AG08396 (cell line): ENCODE measurements at places on chromosomes 1 and 21.

DNA sequence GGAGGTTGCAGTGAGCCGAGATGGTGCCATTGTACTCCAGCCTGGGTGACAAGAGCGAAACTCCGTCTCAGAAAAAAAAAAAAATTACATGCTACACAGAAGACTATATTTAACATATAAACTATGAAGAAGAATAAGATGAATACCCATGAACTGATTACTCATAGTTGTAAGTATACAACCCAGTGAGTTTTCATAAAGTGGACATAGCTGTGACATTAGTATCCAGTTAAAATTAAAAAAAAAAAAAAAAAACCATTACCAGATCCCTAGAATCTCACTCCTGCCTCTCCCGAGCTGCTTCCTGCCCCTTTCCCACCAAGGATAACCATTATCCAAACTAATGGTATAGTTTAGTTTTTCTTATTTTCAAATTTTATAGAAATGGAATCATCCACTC lies 37.4 kb downstream of the UBE4B start:
- no peak for DNase-seq

DNA sequence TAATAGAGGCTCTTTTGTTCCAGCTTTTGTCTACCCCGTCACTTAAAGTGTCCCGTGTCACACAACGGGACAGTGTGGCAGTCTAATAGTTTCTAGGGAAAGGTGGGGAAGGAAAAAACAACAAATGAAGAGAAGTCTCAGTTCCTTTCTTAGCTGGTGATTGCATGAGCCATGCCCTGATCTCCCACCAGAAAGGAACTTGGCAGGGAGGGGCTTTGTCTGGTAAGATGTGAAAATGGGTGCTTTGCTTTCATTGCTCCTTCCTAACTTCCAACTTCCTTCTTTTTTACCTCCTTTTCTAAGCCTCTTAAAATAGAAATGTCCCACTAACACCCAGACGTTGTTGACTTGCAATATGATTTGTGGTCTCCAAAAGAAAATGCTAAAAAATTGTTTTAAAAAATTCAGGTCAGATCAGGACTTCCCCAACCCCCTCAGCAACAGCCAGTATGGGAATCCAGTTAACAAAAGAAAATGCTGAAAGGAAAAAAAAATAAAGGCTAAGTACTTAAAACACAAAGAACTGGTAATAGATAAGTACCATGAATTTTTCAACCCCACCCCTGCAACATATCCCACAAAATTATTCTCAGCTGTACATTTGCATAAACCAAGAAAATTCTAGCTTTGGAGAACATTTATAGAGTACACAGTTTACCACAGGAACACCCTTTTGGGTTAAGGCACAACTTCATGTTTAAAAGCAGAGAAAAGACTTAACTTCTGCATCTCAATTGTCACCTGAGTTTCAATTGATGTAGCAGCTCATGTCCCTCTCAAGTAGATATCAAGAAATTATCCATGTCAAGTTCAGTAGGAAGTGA lies 106.2 kb downstream of the NIBAN1 start:
- DNase-seq = no peak

- peak; percentile 67 for DNase-seq
Measured at GRCh38 chr1:8423269-8423691, 105.4 kb downstream of the SLC45A1 start.

DNA sequence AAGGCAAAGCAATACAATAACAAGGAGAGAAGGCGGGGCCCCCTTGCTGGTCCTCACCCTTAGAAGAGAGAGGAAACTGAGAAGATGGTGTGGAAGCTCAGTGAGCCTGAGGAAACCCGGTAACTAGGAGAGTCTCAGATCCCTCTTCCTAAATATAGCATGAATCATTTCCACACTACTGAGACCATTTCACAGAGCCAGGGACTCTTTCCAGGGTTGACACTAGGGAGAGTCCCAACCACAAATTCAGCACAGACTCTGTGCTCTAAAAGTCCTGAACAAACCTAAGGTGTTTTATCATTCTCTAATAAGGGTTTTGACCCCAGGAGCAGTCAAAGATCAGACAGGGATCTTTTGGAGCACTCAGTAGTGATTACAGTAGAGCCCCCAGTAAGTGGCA lies 647.7 kb downstream of the KCNT2 start:
- DNase-seq = no peak

DNA sequence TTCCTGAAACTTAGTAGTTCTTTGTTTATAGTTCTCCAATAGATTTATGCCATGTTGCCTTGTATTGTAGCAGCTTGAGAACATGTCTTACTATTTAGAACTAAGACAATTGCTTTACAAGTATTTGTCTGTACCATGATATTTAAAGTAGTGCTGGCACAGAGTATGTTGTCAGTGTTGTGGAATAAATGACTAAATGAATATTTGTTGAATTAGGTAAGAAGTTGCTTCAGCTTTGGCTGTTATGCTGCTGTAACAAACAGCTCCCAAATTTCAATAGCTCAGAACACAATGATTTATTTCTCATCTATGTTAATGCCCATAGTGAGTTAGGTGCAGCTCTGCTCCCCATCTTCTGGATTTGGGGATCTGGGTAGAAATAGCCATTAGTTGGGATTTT lies 90.2 kb upstream of the VCAM1 start:
- DNase-seq = no peak

DNA sequence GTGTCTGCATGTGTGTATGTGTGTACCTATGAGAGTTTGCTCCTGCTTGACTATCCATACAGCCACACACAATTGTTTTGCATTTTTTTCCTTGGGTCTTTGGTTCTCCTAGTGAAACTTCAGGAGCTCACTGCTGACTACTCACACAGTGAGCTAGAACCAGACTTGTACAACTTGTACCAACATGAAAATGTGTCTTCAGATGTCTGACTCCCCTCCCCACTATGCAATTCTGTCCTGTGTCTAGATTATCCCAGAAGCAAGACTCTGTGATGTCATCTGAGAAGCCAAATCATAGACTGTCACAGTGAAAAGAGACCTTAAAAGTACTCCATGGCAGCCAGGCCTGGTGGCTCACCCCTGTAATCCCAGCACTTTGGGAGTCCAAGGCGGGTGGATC lies 49.7 kb downstream of the ELAVL4 start:
- no peak for DNase-seq

DNA sequence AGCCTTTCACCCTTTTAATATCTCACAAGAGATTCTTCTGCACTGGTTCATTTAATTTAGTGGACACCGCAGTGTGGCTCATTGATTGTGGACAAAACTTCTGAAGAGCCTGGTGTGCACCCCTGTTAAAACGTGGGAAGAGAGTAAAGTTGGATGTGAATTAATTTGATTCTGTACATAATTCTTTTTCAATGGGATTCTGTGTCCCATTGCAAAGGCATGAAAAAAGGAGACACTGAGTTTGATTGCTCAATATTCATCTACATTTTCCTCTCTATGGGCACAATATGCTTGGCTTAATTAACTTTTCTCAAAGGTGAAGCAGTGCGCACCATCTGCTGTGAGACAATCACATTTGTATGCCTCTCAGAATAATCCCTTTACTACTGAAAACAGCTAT lies 95.1 kb downstream of the BARHL2 start:
- DNase-seq = no peak

- DNase-seq = peak; percentile 53
Measured at GRCh38 chr1:24929398-24930259, 447 bp downstream of the RUNX3 start.

DNA sequence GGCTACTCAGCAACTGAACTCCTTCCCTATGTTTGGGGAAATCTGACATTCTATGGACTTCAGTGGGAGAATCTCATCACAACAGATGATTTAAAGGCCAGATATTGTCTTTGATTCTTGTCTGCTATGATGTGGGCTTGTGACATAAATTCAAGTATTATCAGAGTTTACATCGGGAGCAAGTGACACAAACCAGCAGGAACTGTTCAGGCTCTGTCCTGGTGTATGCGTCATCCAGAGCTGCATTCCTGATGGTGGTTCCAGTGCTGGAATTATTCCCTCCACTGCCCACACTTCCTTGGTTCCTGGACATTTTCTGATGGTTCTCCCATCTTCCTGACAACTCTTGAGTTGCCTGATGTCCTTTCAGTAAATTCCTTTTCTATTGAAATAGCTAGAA lies 10.8 kb upstream of the LSM10 start:
- DNase-seq = peak; percentile 43

DNA sequence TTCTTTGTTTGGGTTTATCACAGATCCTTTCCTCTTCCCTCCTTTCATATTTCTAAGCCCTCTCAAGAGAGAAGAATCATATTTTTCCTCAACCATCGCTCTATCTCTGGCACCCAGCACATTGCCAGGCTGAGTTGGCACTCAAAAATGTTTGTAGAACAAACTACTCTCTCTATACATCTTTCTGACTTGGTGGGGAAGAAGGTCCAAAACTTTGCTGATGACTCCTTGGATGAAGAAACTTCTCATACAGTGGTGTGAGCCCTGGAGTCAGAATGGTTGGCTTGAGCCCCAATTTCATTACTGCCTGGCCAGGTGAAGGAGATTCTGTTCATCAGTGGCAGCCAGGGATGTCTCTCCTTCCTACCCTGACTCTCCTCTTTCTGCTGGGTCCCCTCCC lies 11.9 kb downstream of the ALX3 start:
- DNase-seq = no peak

- no peak for DNase-seq
Measured at GRCh38 chr21:22657781-22658180, 1659.6 kb downstream of the NCAM2 start.

GRCh38 chr1:110638556-110638955 lies 32.4 kb upstream of the KCNA2 start:
- DNase-seq = no peak

GRCh38 chr1:156083800-156084790 lies 1.8 kb upstream of the MEX3A start:
- no peak for DNase-seq

DNA sequence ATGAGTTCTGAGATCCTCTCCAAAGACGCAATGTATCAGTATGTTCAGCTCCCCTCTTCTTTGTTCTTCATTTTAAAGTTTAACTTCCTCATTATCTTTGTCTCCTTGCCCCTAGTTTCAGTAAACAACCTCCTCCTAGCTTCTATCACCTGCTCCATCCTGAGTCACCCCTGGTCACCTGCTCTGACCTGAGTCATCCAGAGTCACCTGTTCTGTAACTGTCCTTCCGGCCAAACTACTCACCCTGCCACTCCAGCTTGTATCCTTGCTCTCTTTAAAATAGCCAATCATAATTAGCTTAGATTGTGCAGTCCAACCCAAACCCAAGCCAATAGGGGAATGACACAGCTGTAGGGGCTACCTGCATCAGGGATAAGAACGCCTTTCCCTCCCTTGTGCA lies 332.0 kb downstream of the OLFM3 start:
- no peak for DNase-seq

GRCh38 chr1:31782421-31783410 lies 18.6 kb upstream of the ADGRB2 start:
- DNase-seq = no peak

GRCh38 chr1:68197891-68198290 lies 34.4 kb downstream of the WLS start:
- no peak for DNase-seq

GRCh38 chr1:170927955-170928840 lies 7.1 kb upstream of the MROH9 start:
- DNase-seq = no peak

GRCh38 chr1:200363264-200363933 lies 46.4 kb downstream of the ZNF281 start:
- DNase-seq = no peak

- DNase-seq = no peak
Measured at GRCh38 chr1:8711873-8712412, 105.5 kb downstream of the RERE start.

DNA sequence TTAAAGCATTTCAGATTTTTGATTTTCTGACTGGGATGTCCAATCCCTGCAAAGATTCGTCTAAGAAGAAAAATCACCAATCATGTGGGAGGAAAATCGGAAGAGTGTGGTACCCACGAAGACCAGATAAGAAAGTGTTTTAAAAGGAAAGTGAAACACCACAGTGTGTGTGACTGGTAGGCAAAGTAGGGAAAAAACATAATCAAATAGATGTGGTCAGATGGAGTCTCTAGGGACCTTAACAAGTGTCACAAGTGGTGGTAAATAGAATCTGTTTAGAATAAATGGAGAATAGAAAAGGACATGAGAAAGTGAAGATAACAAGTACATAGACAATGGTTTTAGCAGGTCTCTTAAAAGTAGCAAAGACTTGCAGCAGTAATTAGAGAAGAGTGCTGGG lies 154.6 kb downstream of the SLC30A10 start:
- DNase-seq = no peak

DNA sequence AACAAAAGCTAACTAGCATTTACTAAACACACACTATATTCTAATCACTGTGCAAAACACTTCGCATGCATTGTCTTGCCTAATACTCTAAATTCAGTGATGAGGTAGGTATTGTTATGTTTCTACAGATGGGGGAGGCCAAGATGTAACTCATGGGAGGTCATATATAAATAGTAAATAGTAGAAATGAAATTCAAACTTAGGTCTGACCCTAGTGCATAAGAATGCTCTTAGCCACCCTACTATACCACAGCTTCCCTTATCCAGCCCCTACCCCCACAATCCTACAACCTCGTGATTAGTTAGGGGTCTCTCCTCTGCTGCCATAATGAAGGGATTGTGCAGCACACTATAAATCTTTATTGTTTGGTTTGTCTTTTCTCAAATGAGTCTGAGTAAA lies 3.3 kb downstream of the PFDN2 start:
- no peak for DNase-seq

DNA sequence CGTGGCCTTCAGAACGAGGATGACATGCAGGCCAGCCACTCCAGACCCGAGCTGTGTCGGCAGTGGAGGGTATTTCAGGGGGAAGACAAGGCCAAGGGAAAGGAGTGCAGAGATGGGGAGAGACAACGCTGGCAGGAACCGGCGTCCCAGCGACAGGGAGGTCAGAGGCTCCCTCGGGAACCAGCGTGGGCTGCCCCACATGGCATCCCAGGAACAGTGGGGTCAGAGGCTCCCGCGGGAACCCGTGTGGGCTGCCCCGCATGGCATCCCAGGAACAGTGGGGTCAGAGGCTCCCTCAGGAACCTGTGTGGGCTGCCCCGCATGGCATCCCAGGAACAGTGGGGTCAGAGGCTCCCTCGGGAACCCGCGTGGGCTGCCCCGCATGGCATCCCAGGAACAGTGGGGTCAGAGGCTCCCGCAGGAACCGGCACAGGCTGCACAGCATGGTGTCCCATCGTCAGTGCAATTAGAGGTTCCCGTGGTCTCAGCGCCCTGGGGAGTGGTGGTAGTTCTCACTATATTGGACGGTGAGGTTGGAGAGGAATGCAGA lies 43.0 kb downstream of the SLC19A1 start:
- no peak for DNase-seq

DNA sequence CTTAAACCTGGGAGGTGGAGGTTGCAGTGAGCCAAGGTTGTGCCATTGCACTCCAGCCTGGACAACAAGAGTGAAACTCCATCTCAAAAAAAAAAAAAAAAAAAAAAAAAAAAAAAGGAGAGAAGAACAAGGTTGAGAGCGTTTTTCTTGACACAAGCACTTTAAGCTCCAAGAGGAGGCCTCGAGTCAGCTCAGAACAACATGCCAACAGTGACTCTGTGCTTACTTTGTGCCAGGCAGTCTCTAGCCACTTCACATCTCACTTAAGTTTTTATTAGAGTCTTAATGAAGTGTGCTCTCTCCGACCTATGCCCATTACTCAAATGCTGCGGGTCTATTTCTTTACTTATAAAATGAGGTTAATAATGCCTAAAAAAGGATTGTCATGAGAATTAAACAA lies 13.0 kb downstream of the ATP1A1 start:
- DNase-seq = no peak

GRCh38 chr1:7702365-7702764 lies 68.7 kb upstream of the VAMP3 start:
- no peak for DNase-seq
